ENCODE measurements at places on chromosomes 6 and 20.

DNA sequence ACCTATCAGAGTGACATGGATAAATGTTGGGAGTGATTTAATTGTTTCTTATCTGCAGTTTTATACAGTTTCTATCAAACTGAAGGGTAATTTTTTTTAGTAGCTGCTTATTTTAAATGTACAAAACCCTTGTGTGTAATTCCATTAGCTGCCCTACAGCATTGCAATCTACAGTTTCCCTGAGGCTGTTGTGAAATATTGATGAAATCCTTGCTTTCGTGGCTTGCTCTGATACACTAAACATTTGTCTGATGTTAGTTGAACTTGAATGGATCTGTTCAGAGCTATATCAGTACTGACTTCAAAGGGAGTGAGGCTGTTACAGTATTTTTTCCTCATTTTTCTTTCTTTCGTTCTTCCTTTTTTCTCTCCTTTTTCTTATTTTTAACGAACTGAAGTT is 255.4 kb downstream of the TSHZ2 start:
- no peak for DNase-seq

DNA sequence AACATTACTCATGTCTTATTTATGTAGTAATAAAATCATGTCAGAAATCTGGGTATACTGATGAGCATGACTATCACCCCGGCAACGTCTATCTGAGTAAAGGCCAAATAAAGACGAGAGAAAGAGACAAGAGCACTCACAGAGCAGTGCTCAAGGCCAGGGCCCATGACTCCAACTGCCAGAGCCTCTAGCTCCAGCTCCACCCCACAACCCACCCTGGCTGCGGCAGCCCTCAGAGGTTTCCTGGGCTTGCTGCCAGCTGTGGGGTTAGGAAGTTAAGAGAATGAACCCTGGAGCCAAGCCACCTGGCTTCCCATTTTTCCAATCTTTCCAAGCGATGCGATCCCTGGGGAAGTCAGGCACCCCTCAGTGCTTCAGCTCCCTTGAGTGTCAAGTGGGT is 92.0 kb upstream of the PAX1 start:
- DNase-seq, result no peak

- DNase-seq, result no peak
Measured at GRCh38 chr6:26183237-26183580, 96.0 kb downstream of the HFE start.

- no peak for DNase-seq
Measured at GRCh38 chr6:139778688-139779087, 404.2 kb upstream of the CITED2 start.

GRCh38 chr6:144536079-144536478 is 250.9 kb downstream of the UTRN start:
- no peak for DNase-seq

- DNase-seq, result no peak
Measured at GRCh38 chr6:138959521-138959920, 28.5 kb downstream of the REPS1 start.

DNA sequence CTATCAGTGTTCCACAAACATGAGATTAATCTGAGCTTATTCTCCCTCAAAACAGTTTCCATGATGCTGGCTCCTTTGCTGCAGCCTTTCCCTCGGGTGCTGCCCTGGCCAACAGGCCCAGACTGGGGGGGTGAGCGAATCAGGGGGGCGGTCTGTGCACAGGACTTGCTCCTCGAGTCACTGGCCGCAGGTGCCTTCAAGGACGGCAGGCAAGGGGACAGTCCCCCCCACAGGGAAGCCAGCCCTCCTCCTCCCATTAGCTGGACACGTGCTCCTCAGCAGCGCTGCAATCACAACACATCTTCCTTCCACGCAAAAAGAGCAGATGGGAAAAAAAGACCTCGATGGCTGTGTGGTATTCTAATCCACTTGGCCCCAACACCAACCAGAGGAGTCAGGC is 10.0 kb downstream of the YTHDF1 start:
- DNase-seq, result no peak

- no peak for DNase-seq
Measured at GRCh38 chr6:170185175-170185978, 105.5 kb downstream of the DLL1 start.

- no peak for DNase-seq
Measured at GRCh38 chr6:109623288-109623687, 67.7 kb downstream of the AK9 start.

GRCh38 chr20:31749223-31749622 is 10.1 kb downstream of the TPX2 start:
- DNase-seq, result no peak
